ENCODE measurements at places on chromosomes 3 and 15.
A peak's percentile ranks its signal among the peaks of the same experiment; 100 is the strongest.

DNA sequence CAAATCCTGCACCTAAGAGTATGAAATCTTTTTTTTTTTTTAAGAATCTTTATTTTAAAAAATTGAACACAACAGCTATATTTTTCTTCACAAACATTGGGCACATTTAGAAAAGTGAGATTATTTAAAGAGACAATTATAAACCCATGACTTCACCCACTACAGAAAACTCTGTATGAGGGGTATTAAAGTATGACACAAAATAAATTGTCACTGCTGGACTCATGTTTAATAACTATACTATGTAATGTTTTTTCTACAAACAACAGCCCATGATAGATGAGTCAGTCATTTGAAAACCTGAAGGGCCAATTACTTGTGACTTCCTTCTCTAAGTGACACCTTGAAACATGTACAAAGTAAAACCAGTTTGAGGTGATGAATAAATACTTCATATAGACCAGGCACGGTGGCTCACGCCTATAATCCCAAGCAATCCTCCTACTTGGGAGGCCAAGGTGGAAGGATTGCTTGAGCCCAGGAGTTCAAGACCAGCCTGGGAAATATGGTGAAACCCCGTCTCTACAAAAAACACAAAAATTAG is 36.0 kb downstream of the AQR start:
- DNase-seq = no peak

DNA sequence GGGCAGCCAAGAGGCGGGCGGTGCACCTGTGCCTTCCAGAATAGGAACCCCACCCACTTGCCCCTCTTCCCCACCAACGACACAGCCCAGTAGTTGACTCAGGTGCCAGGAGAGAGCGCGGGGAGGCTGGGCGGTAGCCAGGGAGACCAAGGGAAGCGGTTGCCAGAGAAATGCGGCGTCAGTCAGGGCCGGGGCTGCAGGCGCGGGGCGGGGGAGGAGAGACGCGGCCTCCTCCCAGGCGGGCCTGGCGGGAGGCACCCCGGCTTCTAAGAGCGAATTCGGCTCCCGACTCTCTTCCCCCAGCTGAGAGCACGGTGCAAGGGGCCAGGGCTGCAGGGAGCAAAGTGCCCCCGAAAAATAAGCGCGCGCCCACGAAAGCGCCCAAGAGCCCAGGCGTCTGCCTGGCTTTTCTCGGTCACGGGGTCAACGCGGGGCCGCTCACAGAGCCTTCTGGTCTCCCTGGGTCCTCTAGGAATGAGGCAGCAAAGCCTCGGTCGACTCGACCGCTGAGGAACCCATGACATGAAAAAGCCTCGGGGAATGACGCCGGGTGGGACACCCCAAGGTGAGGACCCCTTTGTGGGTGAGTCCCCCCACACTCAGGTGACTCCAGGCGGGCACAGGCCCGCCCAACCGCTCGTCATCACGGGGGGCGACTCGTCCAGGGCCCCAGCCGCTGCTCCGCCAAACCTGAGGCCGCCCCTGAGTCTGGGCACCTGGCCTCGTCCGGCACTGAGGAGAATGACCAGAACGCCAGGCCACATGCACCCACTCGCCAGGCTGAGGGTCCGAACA is 716 bp downstream of the CPEB1 start:
- DNase-seq = no peak

DNA sequence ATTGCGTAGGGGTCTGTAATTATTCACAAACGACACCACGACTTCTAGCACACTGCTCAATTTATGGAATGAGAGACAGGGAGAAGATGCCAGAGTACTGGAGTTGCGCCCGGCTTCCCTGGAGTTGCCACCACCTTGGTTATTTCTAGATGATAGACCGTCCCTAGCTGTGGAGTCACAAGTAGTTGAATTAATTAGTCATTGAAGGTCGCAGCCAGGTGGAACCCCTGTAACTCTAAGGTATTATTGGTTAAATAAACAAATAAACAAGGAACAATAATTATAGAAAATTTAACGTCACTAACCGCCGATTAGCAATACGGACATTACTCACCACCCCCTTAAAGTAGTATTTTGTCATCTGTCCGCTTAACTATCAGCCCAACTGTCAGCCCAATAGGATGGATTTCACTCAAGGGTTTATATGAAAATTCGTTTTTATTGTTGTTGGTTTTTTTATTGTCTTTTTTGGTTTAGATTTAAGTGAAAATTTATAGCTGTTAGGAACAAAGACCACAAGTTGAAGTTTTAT is 911 bp upstream of the AZI2 start:
- DNase-seq = no peak

DNA sequence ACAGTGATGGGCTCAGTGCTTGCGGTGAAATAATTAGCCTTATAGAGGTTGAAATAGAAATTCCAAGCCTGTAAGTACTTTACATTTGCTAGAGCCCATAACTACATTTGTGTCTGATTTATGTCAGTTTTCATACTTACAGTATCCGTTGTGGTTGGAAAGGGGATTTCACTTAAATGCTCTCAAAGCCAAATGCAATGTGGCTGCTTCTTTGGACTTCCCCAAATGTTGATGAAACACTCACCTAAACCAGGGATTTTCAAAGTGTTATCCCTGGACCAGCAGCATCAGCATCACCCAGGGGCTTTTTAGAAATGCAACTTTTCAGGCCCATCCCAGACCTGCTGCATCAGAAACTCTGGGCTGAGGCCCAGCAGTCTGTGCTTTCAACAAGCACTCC is 378.7 kb downstream of the MCTP2 start:
- no peak for DNase-seq

DNA sequence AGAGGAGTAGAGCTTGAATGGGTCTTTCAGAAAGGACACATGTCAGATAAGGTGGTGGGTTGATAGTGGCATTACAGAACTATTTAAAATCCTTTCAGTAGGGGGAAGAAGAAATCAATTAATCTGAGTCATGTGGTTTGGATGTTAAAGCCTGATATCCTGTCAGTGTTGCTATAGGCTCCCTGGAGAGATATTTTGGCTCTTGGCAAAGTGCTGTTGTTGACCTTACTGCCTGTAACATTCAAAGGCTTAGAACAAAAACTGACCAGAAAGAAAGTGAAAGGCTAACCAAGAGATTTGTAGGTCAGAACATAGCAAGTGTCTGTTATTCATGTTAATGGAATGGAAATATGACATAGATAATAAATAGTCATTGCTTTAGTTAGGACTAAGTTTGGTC is 552.9 kb downstream of the DIPK2A start:
- no peak for DNase-seq

DNA sequence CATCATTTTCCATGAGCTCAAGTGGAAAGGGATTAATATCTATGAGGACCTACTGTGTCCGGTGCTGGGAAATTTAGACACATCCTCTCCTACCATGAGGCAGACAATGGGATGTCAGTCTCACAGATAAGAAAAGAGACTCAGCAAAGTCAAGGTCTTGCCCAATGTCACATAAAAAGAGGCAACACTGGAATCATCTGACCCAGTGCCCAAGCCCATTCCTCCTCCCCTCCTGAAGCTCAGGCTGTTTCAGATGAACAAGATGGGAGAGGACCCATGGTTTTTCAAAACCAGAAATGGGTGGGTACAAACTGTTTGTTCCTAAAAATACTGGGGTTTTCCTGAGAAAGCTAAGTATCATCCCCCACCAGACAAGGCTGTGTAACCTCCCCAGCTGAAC is 22.2 kb downstream of the POC1A start:
- DNase-seq = no peak

GRCh38 chr3:113271594-113272384 is 60.4 kb downstream of the BOC start:
- DNase-seq = no peak

GRCh38 chr15:53974813-53975212 is 3.4 kb upstream of the UNC13C start:
- no peak for DNase-seq

GRCh38 chr3:129558772-129559564 is 16.0 kb downstream of the H1-8 start:
- peak; percentile 34 for DNase-seq

- DNase-seq = no peak
Observed at GRCh38 chr3:146416366-146416765, 53.0 kb downstream of the PLSCR2 start.

- no peak for DNase-seq
Observed at GRCh38 chr15:63699101-63699785, 102.1 kb downstream of the FBXL22 start.

- DNase-seq = no peak
Observed at GRCh38 chr3:23202203-23202920, 765 bp upstream of the UBE2E2 start.
